ENCODE measurements at places on chromosomes 4 and X.

DNA sequence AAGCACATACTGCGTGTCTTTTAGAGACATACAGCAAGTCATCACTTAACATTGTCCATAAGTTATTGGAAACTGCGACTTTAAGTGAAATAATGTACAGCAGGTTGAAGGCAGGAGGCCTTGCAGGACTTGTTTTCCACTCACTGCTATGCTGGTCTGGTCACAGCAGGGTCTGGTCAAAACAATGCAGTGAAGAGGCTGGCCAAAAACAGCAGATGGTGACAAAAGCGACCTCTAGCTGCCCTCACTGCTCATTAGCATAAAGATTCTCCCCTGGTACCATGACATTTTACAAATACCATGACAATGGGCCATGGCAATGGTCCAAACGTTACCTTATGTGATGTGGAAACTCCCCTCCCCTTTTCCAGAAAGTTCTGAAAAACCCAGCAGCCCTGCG, 1283.6 kb downstream of the FSTL5 start:
- no peak for DNase-seq

- no peak for DNase-seq
These were observed 134.6 kb downstream of the CPZ start for GRCh38 chr4:8727131-8727530.

GRCh38 chr4:123236606-123237005, 160.0 kb upstream of the SPRY1 start:
- no peak for DNase-seq

- DNase-seq, result no peak
These were observed 170.1 kb downstream of the WDFY3 start for GRCh38 chr4:84796394-84796793.

DNA sequence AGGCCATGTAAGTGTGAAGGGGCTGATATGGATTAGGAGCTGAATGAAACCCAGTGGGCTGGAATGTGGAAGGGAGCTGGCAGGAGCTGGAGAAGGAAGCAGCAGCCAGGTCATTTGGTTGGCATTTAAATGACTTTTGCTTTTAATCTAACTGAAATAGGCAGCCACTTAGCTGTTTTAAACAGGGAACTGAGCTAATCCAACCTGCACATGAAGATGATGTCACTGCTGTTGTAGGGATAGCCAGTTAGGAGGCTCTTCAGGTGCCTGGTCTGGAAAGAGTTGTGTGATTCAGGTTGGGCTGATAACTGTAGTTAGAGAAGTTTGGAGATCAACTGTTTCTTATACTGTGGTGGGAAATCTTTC, 122.4 kb downstream of the PALLD start:
- DNase-seq, result no peak

GRCh38 chr4:179040259-179040658, 1598.0 kb upstream of the AGA start:
- DNase-seq, result no peak

DNA sequence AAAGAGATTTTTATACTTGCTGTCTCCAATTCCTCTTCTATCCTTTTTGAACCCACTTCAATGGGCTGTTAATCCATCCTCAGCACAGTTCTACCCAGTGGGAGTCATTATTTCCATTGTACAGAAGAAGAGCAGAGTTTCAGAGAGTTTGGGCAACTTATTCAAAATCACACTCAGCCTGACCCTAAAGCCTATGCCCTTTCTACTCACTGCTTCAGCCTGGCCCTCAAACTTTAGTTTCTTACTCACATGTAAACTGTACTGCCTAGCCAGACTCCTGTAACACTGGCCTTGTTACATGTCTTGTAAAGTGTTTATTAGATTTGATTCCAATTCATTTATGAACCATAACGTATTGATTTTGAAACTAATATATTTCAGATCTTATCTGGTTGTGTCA, 25.1 kb upstream of the USO1 start:
- no peak for DNase-seq

- DNase-seq, result no peak
These were observed 62.6 kb downstream of the PKD2 start for GRCh38 chr4:88070031-88070430.

GRCh38 chrX:46587158-46587557, 13.6 kb downstream of the CHST7 start:
- DNase-seq, result no peak

- no peak for DNase-seq
These were observed 52.7 kb downstream of the GABRB1 start for GRCh38 chr4:47084111-47084510.

GRCh38 chrX:36160081-36160480, 240.5 kb downstream of the CFAP47 start:
- no peak for DNase-seq

GRCh38 chr4:35562861-35563260, 681.5 kb downstream of the ARAP2 start:
- DNase-seq, result no peak

GRCh38 chr4:81197864-81198524, 17.0 kb downstream of the PRKG2 start:
- DNase-seq, result no peak

DNA sequence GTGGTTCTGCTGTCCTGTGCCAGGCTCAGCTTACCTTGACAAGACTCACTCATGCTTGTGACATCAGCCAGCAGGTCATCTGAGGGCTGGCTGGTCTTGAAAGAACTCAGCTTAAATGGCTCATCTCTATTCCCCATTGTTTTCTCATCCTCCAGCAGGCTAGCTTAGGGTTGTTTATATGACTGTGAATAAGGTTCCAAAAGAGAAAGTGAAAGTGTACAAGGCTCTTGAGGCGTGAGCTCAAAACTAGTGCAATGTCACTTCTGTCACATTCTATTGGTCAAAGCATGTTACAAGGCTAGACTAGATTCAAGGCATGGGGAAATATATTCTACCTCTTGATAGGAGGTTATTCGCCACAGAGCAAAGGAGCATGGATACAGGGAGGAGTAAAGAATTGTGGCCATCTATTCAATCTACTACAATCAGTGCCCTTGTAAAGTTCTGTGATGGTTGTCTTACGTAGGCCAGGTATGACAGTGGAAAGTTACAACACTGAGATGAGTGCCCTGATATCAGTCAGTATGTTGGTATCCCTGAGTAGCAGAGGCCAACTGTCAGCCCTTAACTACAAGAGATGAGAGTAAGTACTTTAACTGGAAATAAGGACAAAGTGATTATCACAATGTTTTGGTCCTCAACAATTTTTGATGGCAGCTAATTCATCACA, 19.8 kb upstream of the TMLHE start:
- no peak for DNase-seq

DNA sequence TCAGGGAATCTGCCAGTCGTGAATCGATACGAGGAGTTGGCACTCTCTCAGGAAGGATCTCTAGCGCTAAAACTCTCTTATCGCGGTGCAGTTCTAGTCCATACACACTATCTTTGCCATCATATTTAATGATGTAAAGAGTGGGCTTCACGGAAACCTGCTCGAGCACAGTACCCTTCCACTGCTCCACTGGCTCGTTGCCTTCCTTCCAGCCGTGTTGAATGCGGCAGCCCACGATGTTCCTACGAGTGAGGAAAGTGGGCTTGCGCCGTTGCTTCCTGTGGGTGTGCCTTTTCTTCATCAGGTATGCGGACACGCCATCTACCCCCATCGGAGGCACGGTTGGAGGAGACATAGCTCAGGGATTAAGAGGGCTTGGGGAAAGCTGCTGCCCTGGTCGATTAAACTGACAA, 661 bp downstream of the SPIN4 start:
- peak; percentile 16 for DNase-seq

DNA sequence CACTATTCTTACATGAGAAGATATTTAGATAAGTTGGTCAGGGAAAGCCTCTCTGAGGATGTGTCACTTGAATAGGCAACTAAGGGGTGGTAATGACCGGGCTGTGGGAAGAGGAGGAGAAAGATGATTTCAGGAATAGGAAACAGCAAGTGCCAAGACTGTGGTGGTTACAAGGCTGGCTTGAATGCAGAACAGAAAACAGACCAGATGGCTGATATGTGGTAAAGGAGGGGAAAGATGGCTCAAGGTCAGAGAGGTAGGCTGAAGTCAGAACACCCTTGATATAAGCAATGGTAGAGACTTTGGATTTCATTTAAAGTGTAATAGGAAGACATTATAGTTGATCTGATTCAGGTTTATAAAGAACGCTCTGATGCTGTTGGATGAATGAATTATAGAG, 15.0 kb downstream of the TLR7 start:
- DNase-seq, result no peak

DNA sequence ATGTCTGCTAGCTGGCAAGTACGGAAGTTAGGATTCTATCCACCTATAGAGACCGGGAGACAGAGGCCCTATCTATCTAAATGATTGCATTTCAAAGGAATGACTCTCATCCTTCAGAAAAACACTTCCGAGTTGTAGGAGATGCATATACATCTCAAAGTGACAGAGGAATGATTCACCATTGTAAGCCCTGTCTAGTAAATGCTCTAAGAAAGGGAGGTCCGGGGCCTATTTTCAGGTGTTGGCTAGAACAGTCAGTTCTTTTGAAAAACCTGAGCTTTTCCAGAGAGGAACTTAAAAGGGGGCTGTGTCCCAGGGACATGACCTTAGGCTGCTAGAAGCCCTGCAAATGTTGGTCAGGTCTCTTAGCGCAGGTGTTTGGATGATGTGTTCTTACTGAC, 262.9 kb upstream of the IL1RAPL1 start:
- DNase-seq, result no peak

- DNase-seq, result no peak
These were observed 46.8 kb downstream of the UCHL1 start for GRCh38 chr4:41303372-41304118.

- no peak for DNase-seq
These were observed 26.7 kb downstream of the HPGD start for GRCh38 chr4:174495626-174496025.

- no peak for DNase-seq
These were observed 126.4 kb downstream of the SH3KBP1 start for GRCh38 chrX:19760841-19761512.

- no peak for DNase-seq
These were observed 292.8 kb downstream of the RAPGEF2 start for GRCh38 chr4:159395693-159396092.

- no peak for DNase-seq
These were observed 13.4 kb upstream of the SNX12 start for GRCh38 chrX:71081330-71082123.

- no peak for DNase-seq
These were observed 212.5 kb downstream of the SPATA18 start for GRCh38 chr4:52263607-52264006.

DNA sequence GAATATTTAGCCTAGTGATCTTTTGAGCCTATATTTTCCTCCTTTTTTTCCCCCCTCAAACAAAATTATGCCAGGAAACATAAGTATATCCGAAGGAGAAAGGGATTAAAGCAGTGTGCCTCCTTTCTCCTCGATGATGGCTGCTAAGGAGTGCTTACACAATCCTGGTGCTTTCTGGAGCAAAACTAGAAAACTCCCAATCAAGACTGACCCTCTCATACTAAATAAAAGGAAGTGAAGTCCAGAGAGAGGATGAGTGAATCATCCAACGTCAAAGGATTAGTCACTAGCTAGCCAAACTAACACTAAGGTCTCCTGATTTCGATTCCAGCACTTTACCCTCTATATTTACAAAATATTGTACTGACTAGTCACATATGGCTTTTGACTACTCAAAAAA, 146.8 kb downstream of the PPP3CA start:
- no peak for DNase-seq

- DNase-seq, result no peak
These were observed 182.5 kb upstream of the ARX start for GRCh38 chrX:25198253-25198652.

- DNase-seq, result no peak
These were observed 26.8 kb downstream of the SH3TC1 start for GRCh38 chr4:8225706-8226443.

DNA sequence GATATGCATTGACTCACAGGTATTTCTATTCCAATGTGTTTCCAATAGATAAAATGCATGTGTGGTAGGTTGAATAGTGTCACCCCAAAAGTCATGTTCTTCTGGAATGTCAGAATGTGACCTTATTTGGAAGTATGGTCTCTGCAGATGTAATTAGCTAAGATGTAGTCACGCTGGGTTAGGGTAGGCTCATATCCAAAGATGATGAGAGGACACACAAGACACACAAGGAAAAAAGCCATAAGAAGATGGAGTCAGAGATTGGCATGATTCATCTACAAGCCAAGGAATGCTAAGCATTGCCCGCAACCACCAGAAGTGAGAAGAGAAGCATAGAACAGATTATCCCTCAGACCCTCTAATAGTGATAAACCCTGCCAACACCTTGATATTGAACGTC, 17.5 kb downstream of the ZNF330 start:
- DNase-seq, result no peak

GRCh38 chr4:10115271-10115796, 1.3 kb downstream of the WDR1 start:
- no peak for DNase-seq

DNA sequence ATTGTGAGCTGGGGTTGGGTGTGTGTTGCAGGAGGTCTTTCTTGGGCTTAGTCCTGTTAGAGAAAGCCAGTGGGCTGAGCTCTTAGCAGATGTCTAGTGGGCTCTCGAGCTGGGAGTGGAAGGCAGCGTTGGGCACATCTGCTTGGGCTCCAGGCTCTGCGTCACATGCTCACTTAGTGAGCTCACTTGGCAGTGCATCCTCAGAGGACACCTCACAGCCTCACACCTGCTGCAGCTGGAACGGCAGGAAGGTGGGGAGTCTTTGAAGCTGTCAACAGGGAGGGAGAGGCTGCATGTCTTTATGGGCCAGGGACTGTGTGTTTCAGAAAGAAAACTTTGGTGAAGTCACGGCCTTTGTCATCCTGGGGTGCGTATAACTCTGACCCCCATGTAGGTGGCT, 82.2 kb downstream of the PSAPL1 start:
- DNase-seq, result no peak

DNA sequence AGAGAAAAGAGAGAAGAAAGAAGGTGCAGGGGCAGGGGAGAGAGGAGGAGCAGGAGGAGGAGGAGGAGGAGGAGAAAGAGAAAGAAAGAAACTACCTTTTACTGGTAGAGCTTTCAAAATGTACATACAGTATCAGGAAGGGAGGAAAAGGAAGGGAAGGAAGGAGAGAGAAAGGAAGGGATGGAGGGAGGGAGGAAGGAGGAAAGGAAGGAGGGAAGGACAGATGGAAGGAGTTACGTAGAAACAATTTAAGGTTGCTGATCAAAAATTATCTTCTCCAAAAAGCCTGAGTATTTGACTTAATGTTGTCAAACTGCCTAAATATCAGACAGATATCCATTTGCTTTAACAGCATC, 13.4 kb downstream of the TBC1D9 start:
- DNase-seq, result no peak

- no peak for DNase-seq
These were observed 14.3 kb downstream of the CCDC22 start for GRCh38 chrX:49249616-49250015.

DNA sequence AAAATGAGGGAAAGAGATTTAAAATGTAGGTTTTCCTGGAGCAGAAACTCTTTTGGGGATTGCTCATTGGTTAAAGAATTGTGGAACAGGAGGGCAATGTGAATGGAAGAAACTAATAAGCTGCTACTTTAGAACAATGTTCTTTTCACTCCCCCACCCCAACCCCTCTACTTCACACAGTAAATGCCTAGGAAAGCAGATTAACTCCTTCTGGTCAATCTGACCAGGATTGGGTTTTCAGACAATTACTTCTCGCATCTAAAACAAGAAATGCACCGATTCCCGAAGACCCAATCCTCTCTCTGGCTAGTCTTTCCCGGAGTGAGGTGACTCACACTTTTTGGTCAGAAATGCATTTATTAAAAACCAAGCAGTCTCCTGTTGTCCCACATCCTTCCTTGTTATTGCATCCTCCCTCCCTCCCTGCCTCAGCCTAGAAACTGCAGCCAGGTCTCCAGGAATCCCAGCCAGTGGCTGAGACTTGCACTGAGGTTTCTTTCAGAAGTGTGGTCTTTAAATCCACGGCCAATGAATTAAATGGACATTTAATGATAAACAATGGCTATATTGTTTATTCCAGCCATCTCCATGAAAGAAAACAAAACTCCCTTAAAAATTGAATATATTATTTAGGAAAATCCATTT, 21.4 kb downstream of the MFAP3L start:
- DNase-seq, result no peak
